ENCODE measurements at places on chromosomes 4 and X.

DNA sequence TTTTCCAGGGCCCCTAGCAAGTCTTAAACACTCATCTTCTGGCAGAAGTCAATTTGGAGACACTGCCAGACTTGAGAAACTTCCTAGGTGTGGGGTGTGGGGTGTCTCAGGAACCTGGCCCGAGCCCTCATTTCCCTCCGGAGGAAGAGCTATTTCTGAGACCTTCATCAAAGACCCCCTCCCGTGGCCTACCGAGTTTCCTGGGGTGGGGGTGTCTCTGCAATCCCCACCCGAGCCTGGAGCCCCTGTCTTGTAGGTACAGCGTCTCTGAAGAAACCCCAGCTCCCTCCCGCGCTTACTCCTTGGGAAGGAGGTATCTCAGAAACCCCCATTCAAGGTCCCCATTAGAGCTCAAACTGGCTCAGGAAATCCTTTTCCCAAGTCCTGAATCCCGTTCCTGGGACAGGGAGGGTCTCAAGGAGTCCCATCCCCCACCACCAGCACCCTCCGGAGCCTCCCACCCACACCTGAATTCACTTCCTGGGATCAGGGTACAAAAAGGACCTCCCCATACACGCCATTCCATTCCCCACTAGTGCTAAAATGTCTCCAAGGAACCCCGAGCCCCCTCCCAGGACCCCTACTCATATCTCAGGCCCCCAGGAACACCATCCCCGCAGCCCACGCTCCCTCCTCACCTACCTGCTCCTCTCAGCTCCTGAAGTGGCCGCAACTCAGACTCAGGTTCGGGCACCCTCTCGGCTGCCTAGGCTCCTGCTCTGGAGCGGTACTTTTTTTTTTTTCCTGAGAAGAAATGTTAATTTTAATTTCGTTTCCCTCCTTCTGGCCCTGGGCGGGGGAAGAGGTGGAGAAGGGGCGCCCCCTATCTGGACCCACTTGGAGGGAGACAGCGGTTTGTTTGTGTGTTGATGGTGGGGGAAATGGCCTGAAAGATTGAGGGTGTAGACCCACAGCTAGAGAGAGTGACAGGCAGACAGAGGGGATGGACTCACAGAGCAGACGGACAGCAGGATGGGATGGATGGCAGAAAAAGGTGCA, 1.1 kb downstream of the SLC38A5 start:
- no peak for DNase-seq

DNA sequence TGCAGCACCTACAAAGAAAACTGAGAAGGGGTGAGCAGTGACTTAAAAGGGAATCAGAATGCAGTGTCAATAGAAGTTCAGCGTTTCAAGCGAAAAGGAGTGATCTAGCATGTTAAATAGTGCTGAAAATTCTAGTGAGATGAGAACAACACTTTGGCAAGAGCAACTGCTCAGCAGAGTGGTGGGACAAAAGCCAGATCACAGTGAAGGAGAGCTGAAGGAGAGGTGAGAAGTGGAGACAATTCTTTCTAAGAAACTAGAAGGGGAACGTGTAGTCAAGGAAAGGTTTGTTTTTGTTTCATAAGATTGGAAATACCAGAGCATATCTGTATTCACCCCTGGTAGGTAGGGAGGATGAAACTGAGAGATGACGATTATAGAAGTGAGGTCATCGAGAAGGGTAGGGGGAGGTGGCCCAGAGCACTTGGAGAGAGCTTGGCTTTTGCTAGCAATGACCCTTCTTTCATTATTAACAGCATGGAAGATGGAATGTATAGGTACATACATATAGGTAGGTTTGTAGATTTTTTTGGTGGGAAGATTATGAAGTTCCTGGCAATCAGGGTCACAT, 33.7 kb downstream of the SRPX2 start:
- no peak for DNase-seq

DNA sequence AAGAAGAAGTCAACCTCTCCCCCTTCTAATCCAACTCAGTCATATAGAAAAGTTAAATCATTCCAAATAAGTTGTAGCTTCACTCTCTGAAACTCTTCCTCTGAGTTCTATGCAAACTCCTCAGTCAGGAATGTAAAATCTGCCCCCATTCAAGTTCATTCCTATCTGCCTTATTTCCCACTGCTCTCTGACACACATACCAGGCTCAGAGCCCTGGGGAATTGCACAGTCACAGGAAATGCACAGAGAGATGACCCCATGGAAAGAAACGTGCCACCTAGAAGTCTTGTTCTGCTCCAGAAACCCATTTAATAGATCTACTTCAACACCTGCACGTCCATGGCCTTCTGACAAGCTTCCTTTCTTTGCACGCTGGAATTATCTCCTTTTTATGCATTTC, 236.0 kb upstream of the VCX3A start:
- no peak for DNase-seq

DNA sequence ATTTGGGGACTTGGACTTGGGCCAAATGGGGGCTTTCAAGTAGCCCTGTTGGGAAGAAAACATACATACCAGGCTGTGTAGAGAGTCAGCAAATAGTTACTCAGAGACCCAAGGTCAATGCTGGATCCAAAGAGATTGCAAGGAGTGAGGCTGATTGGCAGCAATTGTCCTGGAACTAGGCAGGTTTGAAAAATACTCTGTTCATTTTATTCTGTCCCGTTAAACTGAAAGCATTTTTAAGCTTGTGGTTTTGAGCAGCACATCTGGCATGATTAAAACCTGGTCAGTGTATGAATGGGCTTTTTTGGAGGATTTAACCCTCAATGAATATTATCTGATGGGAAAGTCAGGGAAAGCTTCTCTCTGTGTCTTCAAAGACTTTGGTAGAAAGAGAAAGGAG, 294.3 kb upstream of the BOD1L1 start:
- no peak for DNase-seq

DNA sequence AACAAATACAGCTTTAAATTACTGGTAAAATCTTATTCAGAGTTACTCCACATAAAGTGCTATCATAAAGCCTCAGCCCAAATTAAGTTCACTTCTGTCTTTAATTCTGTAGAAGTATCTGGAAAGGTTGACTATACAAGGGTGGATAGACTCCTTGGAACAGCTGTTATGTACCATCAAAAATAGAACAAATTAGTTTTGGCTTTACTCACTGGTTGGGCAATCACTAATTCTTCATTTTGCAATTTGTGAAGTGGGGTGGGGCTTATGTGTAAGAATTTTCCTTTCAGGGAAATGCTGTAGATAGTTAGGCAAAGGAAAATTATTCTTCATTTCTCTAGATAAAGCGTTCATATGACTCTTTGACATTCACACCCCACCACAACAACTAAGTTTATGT, 7.8 kb downstream of the DIAPH2 start:
- DNase-seq = no peak

DNA sequence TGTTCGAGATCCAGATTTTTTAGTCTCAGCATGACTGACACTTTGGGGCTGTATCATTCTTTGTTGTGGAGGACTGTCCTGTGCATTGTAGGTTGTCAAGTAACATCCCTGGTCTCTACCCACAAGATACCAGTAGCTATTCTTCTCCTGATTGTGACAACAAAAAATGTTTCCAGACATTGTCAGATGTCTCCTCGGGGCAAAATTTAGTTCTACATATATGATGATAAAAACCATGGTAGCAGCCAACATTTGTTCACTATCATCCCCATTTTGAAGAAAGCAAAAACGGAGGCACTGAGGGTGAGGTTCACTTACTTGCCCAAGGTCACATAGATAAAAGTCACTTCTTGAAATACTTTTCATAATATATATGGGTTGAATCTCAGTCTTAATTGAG, 11.3 kb downstream of the REPS2 start:
- no peak for DNase-seq

GRCh38 chr4:189177130-189177529, 763.5 kb upstream of the FRG1 start:
- DNase-seq = no peak

- DNase-seq = no peak
Observed at GRCh38 chr4:162201673-162202072, 37.9 kb upstream of the FSTL5 start.

DNA sequence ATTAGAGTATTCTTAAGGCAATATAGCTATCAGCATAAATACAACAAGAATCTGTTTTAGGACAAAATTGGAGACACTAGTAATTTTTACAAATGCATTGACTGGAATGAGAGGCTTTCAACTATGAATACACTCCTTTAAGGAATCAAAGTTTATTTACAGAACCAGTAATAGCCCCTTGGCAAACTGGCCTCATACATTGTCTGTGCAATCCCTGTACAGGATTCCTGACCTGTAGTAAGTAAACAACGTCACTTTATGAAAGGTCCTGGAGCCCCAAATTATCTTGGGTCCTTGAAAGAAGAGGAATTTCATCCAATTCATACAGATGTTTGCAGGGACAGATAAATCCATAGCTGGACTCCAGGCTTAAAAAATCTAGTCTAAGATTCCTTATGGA, 25.4 kb upstream of the CXCL3 start:
- DNase-seq = no peak

DNA sequence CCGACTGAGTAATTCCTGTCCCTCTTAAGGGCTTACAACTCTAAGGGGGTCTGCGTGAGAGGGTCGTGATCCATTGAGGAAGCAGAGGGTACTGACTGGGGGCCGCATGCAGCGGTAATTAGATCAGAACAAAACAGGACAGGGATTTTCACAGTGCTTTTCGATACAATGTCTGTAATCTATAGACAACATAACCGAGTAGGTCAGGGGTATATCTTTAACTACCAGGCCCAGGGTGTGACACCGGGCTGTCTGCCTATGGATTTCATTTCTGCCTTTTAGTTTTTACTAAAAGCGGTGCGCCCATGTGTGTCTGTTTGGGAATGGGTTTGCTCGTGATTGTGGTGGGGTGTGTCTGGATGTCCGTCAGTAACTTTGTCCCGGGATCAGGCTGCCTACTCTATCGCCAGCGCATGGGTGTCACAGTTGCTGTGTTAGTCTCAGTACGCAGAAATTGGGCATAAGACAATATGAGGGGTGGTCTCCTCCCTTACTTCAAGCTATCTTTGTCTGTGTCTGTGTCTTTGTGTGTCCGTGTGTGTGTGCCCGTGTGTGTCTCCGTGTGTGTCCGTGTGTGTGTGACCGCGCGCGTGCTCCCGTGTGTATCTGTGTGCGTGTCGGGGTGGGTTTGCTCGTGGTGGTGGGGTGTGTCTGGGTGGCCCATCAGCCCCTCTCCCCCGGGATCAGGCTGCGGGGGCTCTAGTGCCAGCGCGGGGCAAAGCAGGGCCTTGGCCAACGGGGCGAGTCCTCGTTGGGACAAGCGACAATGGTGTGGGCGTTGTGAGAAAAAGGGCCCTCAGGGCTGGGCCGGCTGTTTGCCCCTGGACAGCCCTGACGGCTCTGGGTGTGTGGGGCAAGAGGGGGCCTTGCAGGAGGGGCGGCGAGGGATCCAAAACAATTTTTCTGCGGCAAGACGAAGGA, 10.4 kb downstream of the FRG2 start:
- no peak for DNase-seq

GRCh38 chr4:105992641-105993305, 97.5 kb downstream of the NPNT start:
- no peak for DNase-seq

GRCh38 chrX:150690126-150690525, 3.1 kb upstream of the MTMR1 start:
- no peak for DNase-seq

GRCh38 chr4:2702361-2702760, 53.8 kb downstream of the TNIP2 start:
- DNase-seq = no peak

DNA sequence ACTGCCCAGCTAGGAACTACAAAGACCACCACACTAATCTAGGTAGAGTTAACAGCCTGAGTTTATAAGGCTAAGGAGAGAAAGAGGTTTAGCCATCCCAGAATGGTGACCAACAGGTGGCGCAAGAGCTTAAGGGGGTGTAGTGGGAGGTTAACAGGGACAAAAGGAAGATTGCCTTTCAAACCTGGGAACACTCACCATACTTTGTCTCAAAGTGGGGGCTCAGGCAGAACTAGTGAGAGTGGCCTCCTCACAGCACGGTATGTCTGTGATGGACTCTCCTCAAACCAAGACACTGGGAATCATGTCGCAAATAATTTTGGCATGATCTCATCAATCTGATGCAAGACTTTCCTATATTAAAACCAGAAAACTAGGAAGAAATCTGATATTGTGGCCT, 23.4 kb downstream of the CCNI start:
- DNase-seq = no peak

- DNase-seq = no peak
Observed at GRCh38 chr4:48329976-48330375, 11.4 kb upstream of the SLAIN2 start.

- DNase-seq = no peak
Observed at GRCh38 chr4:93775551-93775950, 53.0 kb upstream of the ATOH1 start.

- DNase-seq = peak; percentile 27
Observed at GRCh38 chrX:136880003-136880451, 498 bp downstream of the RBMX start.

Data from bone marrow (tissue), 2 donors.